NCI-H69 (cell line): ENCODE measurements at places on chromosomes 7 and 10.

DNA sequence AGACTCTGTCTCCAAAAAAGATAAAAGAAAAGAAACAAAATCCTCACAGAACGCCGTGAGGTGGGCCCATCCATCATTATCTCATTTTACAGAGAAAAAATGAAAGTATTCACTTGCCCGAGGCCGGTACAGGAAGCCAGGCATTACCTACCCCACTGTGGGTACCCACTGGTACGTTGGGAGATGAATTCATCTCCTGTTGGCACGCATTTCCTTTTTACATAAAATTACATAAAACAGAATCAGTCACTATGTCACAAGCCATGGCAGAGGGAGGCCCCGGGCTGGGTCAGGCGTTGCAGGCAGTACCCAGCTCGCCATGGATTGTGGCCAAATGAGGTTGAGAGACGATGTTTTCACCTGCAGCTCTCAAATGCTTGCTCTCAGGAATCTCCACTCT is 38.6 kb upstream of the TNRC18 start:
- no peak for DNase-seq

DNA sequence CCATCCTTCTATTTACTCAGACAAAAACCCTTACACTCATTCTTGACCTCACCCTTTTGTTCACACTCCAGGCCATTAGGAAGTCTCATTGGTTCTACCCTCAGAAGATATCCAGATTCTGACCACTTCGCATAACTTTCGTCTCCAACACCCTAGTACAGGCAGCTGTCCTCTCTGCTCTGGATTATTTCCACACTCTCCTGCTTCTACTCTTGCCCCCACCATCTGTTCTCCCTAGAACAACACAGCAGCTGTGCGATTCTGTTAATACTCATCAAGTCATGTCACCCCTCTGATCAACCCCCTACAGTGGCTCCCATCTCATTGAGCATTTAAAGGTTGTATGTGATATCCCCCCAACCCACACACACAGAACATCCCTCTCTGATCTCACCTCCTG is 15.5 kb upstream of the TRIL start:
- DNase-seq: peak; percentile 20

- DNase-seq: no peak
Measured at GRCh38 chr7:150823043-150823442, 22.5 kb downstream of the TMEM176A start.

- peak; percentile 36 for DNase-seq
Measured at GRCh38 chr10:35089611-35090161, 455 bp downstream of the CUL2 start.

- DNase-seq: no peak
Measured at GRCh38 chr7:111413739-111414138, 148.6 kb downstream of the IMMP2L start.

- DNase-seq: peak; percentile 75
Measured at GRCh38 chr7:80918399-80918798, 452 bp downstream of the SEMA3C start.

DNA sequence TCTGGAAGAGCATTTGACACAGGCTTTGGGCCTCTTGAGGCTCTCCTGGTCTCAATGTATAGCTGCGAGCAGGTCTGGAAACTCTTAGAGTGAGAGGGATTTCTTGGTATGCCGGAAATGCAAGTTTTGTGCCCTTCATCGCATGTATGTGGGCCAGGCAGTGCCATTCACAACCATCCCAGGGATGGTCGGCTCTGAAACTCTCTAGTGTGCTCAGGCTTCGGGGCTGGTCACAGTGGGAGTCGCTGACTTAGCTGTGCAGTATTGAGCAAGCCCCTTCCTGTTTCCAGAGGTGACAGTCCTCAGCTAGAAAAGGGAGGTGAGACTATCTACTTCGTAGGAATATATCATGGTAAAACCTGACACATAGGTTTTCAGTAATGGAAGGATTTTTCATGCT is 2.0 kb upstream of the AOAH start:
- no peak for DNase-seq

DNA sequence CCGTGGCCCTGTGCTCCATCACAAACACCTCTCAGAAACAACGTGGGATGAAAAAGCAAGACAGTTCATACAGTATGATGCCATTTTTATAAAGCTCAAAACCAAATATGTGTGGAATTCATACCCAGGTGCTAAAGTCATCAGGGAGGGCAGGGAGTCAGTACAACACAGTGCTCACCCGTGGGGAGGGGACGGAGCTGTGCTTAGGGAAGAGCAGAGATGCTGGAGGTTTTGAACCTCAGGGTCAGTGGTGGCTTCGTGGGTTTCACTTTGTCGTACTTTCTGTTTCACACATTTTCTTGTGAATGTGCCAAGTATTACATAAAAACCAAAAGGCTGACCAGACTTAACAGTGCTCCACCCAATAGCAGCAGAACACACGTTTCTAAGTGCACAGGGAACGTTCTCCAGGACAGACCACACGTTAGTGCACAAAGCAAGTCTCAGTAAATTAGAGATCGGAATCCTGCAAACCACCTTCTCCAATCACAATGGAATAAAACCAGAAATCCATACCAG is 21.2 kb downstream of the ZMIZ2 start:
- no peak for DNase-seq

- peak; percentile 85 for DNase-seq
Measured at GRCh38 chr7:110835849-110836248, 255.1 kb upstream of the LRRN3 start.

DNA sequence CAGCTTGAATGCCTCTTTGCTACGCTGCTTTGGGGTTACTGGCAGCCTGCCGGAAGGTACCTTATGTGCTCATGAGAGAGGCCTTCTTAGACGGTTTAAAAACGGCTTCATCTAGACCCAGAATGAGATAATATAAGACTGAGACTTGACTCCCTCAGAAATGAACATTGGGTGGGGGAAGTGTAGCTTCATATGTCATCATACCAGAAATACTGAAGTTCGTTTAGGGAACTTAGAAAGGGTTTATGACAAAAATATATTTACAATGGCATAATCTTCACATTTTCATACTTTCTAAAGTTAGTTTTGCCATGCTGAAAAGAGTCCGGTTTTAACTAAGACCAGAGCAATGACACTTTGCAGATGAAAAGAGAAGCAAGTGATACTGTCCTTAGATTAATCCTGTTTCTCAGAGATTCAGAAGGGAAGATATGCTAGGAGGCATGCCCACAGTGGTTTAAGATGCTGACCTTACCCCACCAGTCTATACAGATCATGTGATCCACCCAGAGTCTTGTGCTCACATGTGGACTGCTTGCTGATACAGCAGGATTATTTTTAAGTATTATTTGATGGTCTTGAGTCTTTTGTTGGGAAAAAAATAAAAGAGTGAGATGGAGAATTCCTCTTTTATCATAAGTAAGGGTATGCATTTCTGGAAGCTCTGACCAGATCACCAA is 40.8 kb upstream of the HGF start:
- DNase-seq: no peak
